Caki2 (cell line): ENCODE measurements at places on chromosomes 2 and 18. TPM values are rescaled to one million over a fixed set of nuclear protein-coding genes. Genes with fewer than 3 reads are reported as not detected.

DNA sequence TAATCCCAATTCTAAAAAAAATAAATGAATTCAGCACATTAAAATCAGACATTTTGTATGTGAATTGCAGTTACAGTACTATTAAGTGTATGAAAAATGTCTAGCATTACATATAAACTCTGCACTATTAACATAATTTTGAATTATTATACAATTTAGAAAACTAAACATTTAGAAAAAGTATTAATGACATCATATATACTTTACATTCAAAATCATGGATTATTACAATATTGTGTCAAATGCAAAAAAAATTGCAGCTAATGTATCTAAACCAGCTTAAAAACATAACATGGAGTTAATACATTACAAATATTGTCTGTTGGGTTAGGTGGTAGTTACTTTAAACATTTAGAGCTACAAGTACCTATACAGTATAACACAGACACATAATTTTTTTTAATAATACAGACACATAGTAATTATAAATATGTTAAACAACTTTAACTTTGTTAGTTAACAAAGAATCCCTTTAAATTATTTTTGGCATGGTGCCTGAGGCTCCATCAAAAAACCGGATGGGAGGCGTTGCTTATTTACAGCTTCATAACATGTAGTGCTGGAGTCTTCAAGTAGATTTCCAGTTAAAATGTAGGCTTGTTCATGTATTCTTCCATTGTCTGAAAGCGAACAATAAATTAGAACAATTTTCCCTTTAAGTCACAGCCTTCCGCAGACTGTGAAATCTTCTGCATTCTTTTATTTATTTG, 79.1 kb downstream of the AP1S3 start:
- DNase-seq, result no peak

DNA sequence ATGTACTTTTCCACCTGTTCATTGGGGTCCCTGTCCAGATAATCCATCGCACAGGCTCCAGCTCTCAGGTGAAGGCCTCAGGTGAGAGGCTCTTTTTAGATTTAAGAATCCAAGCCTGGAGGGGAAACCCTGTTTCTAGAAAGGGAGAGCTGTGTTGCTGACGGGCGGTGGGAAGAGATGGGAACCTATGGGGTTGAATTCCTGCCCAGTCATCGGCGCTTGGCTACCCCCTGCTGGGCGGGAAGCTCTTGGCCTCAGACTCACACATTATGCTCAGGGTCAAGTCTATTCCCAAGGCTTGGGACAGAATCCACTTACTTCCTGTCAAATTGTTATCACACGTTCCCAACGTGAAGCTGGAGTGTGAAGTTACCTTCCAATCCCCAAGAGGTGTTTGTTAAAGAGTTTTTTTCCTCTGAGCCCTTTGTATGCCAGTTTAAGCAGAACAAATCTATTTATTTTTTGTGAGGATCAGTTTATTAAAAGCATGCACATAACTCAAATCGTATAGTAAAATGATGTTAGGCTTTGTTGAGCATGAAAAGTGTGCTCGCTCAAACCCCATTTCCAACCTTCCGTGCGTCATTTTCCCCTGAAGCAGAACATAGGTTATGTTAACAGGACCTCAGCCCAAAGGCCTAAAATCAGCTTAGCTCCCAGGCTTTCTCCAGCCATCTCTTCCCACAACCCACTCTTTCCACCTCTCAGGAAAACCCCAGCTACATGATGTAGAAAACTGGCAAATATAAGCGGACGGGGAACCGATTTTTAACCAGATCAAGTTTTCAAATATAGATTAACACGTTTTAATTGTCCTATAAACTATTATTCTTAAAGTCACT, 181.7 kb upstream of the ETAA1 start:
- no peak for DNase-seq

DNA sequence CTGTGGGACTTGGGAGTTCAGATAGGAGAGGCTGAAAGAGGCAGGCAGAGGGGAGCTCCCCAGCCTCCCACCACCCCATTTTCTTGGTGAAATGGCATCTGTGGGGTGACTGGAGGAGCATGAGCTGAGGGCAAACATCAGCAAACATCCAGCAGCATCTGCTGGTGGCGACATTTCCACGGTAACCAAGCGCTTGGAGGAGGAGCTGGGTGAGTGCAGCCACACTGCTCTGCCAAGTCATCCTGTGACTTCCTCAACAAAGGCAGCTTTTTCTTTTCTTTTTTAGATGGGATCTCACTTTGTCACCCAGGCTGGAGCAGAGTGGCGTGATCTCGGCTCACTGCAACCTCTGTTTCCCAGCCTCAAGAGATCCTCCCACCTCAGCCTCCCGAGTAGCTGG, 5.6 kb downstream of the TXNL4A start:
- DNase-seq, result no peak

DNA sequence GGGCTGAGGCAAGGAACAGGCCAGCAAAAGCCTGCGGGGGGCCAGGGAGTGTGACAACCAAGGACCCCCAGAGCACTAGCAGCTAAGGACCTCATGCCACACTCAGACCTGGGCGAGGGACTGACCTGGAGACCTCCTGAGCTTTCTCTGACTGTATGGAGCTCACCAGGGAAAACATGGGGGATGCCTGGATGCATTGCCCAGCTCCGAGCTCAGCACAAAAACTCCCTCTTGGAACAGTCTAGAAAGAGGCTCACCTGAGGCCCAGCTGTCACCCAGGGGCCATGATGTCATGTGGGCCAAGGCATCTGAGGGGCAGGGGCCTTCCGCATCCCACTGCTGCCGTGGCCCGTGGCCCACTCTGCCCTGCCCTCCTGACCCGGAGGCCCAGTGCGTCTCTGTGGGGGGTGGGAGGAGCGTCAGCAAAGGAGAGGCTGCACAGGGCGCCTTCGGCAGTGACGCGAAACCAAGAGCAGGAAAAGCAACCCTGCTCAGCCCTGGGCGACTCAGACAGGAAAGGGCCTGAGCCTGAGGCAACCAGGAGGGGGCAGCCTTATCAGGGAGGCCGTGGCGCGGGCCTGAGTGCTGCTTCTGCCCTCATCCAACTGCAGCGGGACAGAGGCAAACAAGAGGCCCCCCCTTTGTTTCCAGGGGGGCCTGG, 57.3 kb upstream of the ALPP start:
- DNase-seq, result no peak

The ANTXR1 gene
- 1.1 and 2.0 TPM in 2 replicates for total RNA-seq

The HOXD8 gene
- total RNA-seq, result 20.0 and 22.0 TPM in 2 replicates

The PASK gene
- total RNA-seq, result 6.9 and 12.3 TPM in 2 replicates
